Stimulated activated CD4-positive, alpha-beta T cell treated with anti-CD3 and anti-CD28 coated beads, Interleukin-15, amount 100 ng/mL, for 48 hours (primary cell): ENCODE measurements at places on chromosomes 5 and 9.

GRCh38 chr5:91302958-91303357 is 80.2 kb downstream of the ARRDC3 start:
- no peak for DNase-seq

DNA sequence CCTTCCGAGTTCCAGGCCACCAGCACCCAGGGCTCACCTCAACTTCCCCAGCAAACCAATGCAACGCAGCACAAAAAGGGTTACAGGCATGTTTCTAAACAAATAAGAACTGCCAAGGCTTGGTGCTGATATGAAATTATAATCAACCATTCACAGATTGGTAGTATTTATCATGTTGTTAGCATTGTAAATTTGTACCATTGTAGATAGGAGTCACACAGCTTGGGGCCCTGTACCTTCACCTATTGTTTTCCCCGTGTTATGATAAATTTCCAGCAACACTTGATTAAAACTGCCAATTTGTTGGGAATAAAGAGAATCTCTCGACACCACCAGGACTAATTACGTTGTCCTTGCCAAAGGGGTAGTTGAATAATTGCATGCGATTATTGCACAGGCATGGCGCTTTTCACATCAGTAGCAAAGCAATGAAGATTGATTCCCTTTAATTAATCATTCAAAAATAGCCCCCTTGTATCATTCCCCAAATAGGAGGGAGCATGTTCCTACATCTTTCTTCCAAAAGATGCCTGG is 454.1 kb downstream of the ZNF608 start:
- DNase-seq: no peak

DNA sequence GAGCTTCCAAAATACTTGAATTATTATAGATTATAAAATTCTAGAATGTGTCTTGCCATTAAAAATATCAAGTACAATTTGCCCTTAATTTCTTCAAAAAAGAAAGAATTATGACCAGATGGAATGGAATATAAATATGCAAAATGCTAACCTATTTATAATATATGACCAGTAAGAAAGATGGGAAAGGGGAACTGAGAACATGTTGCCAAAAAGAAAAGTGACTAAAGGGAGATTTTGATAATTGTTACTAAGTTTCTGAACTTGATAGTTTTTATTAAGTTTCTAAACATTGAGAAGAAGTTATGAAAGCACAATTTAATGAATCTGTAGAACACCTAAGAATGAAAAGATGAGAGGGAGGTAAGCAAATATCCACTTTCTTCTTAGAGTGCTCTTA is 188.4 kb upstream of the NR4A3 start:
- DNase-seq: no peak

- no peak for DNase-seq
These were observed 426.4 kb upstream of the MPDZ start for GRCh38 chr9:13705918-13706317.

- DNase-seq: no peak
These were observed 7.9 kb downstream of the FLT4 start for GRCh38 chr5:180641566-180641900.

DNA sequence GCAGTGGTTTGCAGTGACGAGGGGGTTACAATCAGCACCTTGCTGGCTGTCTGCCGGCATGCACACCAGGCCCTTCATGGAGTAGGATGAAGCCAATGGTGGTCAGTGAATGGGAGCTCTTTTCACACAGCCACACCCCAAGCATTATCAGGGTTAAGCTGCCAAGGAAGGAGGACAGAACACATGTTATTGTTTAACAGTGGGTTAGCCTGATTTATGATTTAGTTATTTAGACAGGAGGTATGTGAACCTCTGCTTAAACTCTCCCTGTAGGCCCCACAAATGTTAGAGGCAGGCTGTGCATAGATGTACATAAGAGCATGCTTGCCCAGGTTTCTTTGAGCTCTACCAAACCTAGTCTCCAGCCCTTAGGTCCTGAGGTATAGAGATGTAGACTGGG is 262.9 kb downstream of the SPOCK1 start:
- DNase-seq: no peak

- DNase-seq: no peak
These were observed 177.4 kb upstream of the GLRA1 start for GRCh38 chr5:152102057-152102456.

- no peak for DNase-seq
These were observed 21.2 kb downstream of the POU4F3 start for GRCh38 chr5:146359836-146360235.

DNA sequence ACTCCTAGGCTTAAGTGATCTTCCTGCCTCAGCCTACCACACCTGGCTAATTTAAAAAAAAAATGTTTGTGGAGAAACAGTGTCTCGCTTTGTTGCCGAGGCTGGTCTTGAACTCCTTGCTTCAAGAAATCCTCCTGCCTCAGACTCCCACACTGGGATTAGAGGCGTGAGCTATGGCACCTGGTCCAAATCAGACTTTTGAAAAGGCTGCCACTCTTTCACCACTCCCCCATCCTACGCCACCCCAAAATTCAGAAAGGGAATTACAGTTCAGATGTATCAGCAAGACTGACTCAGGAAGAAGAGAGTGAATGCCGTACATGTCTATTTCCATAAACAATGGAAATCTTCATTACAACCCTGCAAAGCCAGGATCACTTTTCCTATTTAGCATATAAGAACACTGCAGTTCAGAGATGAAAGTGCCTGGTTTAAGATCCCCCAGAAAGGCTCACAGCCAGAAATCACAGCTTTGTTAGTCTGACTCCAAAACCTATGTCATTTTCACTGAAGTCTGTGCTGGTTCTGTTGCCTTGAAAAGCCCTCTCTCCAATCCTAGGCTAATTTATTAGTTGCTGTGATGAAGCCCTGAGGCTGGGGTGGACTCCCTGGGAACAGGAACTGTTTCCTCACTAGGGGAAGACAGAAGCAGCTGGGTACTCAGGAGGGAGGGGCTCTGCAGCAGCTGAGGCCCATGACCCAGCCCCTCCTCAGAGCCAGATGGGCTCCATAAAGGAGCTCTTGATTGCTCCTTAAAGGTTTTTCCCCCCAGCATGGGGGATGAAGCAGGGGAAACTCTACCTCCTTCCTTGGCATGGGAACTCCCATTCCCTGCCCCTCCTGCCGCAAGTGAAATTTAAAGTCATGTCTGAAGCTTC is 3.1 kb downstream of the FBLL1 start:
- no peak for DNase-seq

GRCh38 chr5:137589185-137589584 is 90.1 kb upstream of the SPOCK1 start:
- no peak for DNase-seq

DNA sequence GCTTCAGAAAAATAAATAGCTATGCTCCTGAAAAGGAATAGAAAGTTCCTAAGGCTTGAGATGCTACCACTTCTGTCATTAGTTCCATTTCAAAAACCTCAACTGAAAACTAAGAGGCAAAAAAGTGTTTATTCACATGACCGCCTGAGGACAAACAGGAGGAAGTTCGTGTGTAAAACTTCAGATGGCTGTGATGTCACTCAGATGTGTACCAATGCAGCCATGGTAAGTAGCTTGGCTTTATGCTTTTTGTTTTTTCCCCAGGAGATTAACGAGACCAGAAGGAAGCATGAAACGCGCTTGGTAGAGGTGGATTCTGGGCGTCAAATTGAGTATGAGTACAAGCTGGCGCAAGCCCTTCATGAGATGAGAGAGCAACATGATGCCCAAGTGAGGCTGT is 33.0 kb downstream of the LMNB1 start:
- no peak for DNase-seq

- DNase-seq: no peak
These were observed 8.4 kb downstream of the PTCH1 start for GRCh38 chr9:95508242-95508967.

DNA sequence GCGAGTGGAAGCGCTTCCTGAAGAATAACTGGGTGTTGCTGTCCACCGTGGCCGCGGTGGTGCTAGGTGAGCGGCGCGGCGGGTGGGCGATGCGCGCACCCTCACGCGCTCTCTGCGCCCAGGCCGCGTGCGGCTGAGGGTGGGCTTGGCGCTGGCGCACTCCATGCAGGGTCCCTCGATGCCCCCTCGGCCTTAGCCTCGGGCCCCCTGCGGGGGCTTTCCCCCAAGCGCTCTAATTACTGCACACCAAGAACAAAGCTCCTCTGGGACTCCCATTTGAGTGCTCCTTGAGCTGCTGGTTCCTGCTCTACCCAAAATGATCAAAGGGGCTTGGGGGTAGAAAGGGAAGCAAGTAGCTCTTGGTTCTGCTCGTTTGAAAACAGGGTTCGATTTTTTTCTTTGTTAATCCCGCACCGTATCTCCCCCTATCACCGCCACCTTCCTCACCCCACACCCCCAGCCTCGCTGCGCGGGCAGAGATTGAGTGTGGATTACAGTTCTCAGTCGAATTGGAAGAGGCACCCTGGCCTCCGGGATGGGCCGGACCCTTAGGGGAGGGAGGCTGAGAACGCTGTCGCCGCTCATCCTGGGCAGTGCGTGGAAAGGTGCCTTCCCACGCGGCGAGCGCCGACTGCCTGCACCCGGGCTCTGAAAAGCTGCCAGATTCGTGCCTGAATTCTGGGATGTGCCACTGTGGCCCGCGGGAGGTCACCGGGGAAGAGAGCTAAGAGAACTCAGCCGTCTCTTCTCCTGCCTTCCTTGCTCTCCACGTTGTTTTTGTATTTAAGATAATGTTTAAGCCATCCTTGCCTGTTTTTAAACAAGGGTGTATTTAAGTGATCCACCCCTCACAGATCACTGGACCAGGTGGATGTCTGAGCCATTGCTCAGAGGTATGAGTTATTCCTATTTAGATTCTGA is 697 bp downstream of the SLC1A1 start:
- no peak for DNase-seq

DNA sequence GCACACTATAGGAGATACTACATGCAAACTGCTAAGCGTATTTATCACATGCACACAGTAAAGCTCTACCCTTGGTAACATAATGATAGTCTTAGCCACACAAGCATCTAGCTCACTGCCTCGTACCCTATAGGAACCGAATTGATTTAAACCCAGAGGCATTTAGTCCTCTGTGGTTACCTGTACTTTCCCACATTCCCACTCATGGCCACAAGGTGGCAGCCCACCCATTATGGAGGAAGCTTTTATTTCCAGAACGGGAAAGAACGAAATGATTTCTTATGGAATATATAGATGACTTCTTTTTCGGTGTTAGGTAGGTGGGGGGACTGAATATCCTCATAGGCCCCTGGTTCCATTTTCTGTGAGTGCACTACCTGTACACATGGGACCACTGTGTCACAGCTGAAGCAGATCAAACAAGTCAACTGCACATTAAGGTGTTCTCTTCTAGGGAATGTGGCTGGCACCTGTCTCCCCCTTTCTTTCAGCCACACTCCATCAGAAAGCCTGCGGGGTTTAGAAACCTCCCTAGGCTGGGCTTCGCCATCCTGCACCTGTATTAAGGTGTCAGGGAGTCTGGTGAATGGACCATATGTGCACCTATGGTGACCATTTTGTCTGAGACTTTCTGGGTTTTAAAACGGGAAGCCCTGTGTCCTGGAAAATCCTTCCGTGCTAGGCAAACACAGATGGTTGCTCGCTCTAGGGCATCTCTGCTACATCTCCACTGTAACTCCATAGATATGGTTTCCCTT is 313.2 kb downstream of the SLIT3 start:
- peak; percentile 29 for DNase-seq

- DNase-seq: no peak
These were observed 38.6 kb upstream of the FBP1 start for GRCh38 chr9:94677929-94678328.

DNA sequence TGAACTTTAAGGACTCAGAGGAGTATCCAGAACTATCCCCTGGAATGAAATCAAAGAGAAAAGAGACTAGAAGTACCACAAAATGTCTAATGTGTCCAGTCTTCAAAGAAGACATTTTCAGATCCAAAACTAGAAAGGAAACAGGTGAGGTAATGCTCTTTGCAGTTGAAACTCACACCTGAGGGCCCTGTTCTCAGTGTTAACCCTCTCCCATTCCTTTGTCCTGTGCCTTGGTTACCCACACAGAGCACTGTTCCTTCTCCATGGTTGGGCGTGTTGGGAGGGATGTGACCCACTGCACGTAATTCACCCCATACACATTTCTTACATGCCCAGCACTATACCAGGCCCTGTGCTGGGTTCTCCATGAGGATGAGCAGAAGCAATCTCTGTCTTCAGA is 21.3 kb downstream of the MSANTD3 start:
- DNase-seq: no peak

GRCh38 chr5:124895236-124895635 is 148.8 kb upstream of the ZNF608 start:
- no peak for DNase-seq

DNA sequence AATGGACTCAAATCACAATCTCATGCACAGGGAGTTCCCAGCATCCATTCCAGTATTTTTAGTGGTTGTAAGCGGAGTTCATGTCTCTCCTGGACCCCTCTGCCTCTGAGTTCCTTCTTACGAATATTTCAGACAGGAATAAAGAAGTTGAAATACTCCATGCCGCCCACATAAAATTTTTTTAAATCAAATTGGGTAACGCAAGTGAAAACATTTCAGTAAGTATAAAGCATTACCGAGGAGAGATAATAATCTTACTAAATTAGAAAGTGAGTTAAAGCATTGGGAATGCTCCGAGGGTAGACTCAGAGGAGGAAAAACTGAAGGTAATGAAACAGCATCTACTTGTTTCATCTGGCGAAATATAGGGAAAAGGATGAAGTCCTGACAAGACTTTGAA is 317.6 kb downstream of the ARRDC3 start:
- no peak for DNase-seq

DNA sequence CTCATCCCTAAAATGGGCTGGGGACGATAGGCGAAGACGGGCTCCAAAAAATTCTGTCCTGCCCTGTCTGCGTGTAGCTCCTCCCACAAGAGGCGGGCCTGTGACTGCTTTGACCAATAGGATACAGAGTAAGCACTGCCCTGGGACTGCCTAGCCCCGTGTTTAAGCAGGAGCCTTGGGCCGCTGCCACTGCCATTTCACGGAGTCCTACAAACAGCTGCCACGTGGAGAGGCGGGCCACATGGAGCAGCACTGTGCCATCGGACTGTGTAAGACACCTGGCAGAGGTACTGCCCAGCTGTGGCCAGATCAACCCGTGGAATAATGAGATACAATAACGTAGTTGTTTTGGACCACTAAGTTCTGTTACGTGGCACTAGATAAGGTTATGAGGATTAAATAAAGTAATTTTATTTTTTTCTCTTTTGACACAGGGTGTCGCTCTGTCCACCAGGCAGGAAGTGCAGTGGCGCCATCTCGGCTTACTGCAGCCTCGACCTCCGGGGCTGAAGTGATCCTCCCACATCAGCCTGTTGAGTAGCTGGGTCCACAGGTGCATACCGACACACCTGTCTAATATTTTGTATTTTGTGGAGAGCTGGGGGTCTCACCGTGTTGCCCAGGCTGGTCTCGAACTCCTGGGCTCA is 87.2 kb downstream of the LMNB1 start:
- DNase-seq: no peak

- no peak for DNase-seq
These were observed 1457.2 kb upstream of the WWC1 start for GRCh38 chr5:166834246-166834645.

DNA sequence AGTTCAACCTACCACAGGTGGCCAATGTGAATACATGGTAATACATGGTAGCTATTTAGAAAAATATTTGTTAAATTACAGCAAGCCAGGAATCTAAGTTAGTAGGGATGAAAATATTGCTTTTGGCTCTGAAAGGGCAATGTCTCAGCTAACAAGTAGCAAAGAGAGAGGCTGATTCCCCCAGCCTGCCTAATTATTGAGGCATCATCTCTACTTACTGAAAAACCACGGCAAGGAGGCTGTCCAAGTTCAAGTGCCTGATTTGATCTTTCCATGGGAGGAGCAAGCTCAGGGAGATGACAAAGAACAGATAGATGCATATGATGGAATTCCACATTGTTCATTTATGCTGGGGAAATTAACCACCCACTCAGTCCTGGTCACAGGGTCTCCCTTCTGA is 28.7 kb upstream of the UBTD2 start:
- no peak for DNase-seq

GRCh38 chr5:159804121-159804520 is 112.2 kb upstream of the ADRA1B start:
- DNase-seq: no peak
